Right hindlimb (tissue), 1 donor: ENCODE measurements at places on chromosomes 3 and 15.

- DNase-seq, result no peak
Observed at GRCh38 chr3:71089271-71089847, 494.2 kb downstream of the FOXP1 start.

DNA sequence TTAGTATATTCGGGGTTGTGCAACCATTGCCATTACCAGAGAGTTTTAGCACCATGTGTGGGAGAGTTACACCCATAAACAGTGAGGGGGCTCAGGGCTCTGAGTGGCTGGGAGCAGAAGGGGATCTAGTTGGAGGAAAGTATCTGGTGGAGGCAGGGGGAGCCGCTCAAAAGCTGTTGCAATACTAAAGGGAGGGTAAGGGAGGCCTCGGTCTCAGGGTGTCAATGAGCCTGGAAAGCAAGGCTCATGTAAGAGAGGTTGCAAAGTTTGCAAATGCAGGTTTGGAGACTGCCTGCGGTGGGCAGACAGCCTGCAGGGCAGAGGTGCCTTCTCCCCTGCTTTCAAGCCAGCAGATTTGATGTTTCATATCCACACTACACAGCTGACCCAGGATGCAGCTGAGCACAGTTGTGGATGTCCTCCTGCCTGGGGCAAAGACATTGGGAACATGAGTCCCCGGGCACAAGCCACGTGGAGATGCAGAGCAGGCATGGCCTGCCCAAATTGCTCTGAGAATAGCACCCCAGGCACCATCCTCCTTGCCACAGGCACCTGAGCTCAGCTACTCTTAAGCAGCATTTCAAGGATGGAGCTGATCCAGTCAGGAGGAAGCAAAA lies 181.4 kb downstream of the TLE3 start:
- DNase-seq, result no peak

GRCh38 chr3:30672959-30673358 lies 66.6 kb downstream of the TGFBR2 start:
- DNase-seq, result peak; percentile 66

DNA sequence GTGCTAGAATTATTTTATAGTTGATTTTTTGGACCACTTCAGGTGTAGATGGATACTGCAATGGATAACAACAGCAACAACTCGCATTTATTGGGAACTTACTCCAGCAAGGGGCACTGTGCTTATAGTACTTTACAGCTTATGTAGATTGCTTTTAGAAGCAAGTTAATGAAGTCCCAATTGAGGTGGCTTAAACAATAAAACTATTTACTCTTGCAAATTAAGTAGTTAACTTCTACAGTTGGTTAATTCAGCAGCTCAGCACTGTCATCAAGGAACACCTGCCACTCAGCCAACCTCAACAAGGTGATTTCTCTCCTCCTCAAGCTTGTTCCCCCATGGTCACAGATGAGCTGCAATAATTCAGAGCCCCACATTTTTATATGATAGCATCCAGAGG lies 124.1 kb downstream of the RASA2 start:
- no peak for DNase-seq

- DNase-seq, result no peak
Observed at GRCh38 chr3:3335903-3336302, 156.4 kb upstream of the CRBN start.
